ENCODE measurements at places on chromosomes 6 and 20. TPM values are rescaled to one million over a fixed set of nuclear protein-coding genes. Genes with fewer than 3 reads are reported as not detected.

DNA sequence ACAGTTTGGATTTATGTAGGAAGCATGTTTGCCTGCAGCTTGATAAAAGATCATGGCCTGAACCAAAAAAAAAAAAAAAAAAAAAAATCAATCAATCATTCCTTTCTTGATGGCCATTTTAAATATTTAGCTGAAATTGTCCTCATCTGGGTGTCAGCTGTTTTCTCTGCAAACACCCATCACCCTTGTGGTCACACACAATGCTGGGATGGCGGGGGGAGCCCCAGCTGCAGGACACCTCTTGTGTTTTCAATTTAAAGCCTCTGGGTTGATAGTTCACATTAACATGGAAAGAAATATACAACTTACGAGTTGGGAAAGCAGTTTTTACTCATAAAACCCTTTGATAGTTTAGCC, 160.4 kb downstream of the ZFP64 start:
- no peak for DNase-seq

DNA sequence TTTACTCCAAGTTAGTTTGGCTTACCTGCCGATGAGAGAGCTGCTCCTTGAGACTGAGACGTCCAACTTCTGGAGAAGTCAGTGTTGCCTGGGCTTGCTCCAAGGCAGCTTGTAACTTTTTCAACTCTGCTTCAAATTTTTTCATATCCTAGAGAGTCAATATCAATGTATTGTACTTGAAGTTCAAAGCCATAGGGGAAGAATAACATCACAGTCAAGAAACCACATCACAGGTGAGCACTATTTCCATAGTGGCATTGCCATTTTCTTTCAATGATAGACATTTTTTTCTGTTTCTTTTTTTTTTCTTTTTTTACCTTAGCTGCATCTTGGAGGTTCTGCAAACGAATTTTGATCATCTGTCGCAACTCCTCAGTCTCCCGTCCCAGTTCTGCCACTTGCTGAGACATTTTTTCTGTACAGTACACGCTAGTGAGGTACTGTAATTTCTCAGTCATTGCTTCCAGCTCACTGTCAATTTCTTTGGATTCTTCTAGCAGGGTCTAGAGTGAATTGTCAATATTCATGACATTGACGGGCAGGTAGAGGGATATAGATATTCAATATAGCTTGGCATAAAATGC, 326.7 kb downstream of the SYNE1 start:
- DNase-seq: no peak

Gene RTN4IP1
- total RNA-seq: 17.5 TPM

Gene BCAS1
- total RNA-seq: not detected

Gene WFDC12
- not detected for total RNA-seq

DNA sequence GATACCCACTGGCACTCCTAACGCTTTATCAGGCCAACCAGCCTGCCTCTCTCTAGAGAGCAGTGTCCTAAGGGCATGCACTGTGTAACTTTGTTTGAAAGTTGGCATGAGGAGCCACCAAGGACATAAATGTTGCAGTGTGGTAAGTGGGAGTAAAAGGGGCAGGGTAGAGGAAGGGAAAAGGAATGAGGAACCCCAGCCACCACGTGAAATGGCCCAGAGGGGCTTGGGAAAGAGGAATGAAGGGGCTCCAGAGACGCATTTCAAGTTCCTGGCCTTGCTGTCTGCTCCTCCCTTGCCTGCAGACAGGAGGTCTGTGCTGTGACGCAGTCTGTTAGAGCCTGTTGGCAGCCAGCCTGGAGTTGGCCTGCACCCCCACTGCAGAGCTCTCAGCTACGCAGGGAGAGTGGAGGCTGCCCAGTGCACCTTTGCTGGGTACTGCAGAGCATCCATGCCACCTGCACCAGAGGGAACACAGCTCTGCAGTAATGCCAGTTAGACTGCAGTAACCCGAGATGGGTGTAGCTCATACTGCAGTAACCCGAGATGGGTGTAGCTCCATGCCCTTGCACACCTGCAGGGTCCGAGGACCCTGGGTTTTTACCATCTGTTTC, 86.8 kb upstream of the SNAP25 start:
- DNase-seq: peak; percentile 66

DNA sequence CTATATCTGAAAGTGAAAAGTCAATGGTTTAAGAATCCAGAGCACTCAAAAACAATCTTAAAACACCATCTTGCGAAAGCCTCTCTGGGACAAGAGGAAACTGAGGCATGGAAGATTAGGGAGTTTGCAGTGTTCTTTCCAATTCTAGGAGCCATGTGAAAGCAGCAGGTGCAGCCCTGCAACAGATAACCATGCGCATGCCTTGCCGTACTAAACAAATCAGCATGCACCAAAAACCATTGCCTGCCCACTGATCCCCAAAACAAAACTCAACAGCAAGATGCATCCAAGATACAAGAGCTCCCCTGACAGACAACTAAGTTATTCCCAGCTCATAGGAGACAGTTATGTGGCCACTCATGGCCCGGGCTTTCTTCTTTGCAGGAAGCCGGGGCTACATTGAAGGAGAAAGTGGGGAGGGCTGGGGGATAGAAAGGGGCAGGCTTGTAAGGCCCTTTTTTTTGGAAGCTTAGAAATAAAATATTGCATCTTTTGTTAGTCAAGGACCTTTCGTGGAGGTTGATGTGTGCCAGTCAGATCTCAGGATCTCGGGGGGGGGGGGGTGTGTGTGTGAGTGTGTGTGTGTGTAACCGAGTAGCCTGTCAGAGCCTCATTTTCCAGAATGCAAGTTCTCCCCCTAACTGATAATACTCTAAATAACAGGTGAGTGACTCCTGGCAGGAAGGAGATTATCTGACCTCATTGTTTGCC, 178.4 kb downstream of the MBOAT1 start:
- no peak for DNase-seq

GRCh38 chr6:150276937-150277742, 91.7 kb upstream of the IYD start:
- no peak for DNase-seq

DNA sequence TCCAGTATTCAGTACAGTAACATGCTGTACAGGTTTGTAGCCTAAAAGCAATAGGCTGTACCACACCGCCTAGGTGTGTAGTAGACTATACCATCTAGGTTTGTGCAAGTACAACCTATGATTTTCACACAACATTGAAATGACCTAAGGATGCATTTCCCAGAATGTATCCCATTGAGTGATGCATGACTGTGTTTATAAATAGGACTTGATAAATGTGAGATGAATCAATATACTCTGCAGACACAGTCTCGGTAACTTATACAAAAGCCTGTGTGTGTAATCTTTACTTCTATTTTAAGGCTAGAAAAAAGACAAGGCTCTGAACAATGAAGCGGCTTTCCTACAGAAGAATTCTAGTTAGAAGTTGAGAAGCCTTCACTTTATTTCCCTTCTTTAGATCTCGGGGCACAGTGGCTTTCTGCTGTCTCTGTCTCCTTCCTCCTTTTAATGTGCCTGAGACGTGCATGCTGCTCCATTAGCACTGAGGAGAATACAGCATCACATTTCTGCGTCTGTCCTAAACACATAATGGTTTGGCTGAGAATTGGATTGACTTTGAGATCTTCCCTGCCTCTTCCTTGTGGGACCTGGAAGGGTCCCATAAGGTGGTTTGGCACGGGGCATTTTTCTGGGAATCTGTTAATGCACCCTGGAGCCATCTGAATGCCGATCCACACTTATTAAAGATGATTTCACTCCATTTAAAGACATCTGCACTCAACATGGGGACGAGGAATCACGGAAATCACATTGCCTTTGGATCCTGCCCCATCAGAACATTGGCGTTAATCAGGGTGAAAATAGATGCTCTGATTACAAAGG, 112.5 kb downstream of the SCML4 start:
- DNase-seq: no peak

Gene SLC22A23
- total RNA-seq: 38.3 TPM

DNA sequence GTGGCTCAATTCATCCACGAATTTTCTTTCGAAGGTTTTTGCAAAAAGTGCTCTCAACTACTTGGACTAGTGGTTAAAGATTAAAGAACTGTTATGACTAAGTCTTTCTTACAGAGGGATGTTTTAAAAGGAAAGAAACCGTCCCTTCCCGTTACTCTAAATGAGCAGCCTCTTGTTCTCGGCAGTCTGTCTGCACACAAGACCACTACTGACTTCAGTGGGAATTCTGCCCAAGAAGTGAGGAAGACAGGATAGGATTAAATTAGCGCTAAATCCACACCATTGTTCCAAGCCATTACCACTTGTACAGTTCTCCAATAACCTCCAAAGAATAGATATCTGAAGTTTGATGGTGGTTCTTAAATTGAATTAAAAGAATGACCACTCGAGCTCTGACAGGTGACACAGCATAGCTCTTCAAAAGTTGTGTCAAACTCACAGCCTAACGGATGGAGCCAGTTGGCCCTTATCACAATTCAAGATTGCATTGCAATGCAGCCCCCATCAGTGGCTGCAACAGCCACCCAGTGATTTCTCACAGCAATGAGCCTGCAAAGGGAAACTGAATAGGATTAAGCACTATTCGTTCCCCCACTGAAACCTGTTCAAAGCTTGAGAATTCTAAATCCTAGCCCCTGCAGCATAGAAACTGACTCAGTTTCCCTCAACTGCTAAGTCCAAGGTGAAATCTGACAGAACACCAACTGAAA, 1.8 kb downstream of the EPB41L2 start:
- no peak for DNase-seq

Gene IPCEF1
- total RNA-seq: 0.27 TPM

GRCh38 chr6:423055-423798, 31.7 kb downstream of the IRF4 start:
- DNase-seq: no peak

DNA sequence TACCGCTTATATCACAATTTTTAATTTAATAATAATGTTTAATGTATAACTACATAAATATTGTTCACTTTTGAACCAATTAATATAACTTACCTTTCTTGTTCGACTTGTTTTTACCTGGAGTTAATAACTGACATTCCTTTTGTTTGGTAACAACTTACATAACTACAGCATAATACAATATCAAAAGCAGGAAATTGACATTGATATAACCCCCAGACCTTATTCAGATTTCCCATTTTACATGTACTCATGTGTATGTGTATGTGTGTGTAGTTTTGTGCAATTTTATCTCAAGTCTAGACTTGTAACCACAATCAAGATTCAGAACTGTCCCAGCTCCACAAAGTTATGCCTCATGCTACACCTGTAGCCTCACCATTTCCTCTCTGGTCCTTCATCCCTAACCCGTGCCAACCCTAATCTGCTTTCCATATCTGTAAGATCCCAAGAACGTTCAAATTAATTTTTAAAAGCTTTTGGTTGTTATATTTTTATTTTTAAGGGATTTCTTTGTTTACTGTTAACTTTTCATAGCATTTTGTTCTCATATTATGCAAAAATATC, 190.6 kb downstream of the MANEA start:
- no peak for DNase-seq

Gene SDHAF4
- total RNA-seq: 12.2 TPM

DNA sequence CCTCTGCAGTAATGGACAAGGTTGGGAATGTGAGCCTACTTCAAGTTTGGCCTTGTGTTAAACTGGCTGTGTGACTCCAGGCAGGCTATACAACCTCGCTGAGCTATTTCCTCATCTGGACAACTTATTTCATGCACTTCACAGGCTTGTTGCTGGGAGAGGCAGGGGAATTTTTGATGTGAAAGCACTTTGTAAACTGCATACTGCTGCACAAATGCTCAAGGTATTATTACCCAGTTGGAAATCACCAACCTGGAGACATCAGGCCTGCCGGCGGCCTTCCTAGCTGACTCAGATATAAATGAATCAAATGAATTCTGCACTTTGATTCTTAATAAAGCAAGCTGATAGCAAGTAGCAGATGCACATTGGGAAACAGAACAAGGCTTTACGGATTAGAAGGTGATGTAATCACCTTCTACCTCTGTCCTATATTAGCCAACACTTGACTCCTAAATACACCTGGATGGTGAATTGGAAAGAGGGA, 10.1 kb downstream of the JARID2 start:
- no peak for DNase-seq

DNA sequence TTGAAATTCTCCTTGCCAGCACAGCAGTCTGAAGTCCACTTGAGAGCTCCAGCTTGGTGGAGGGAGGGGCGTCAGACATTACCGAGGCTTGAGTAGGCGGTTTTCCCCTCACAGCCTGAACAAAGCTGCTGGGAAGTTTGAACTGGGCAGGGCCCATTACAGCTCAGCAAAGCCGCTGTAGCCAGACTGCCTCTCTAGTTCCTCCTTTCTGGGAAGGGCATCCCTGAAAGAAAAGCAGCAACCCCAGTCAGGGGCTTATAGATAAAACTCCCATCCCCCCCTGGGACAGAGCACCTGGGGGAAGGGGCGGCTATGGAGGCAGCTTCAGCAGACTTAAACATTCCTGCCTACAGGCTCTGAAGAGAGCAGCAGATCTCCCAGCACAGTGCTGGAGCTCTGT, 325.3 kb downstream of the GJA1 start:
- DNase-seq: peak; percentile 33

DNA sequence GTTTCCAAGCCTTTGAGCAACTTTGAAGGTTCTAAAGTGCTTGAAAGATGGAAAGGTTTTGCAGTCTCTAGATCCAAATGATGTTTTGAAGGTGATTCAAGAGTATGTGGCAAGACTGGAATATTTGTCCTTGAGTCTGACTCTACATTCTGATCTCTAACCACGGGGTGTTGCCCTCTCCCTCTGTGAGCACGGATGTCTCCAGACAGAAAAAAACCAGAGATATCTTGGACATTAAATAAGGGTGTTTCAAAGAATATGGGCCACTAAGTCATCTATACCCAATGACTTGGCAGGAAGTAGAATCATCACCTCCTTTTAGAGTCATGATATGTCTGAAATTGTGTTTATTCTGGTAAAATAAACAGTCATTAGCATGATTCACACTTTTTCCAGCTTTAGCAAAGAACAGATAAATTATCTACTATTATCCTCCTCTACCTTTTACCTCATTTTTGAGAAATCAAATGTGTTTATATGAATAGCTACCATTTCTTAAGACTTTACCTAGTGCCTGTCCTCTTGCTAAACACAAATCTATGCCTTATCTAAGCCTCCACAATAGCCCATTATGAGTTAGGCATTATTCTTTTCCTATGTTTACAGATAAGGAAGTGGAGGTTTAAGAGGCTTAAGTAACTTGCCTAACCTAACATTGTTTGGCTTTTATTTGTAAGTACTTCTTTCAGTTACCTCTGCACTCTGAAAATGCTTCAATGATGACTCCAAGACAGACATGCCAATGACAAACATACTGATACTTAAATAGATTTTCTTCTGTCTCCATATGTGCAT, 384.4 kb downstream of the BMP2 start:
- no peak for DNase-seq

- DNase-seq: no peak
These were observed 289.9 kb upstream of the TSHZ2 start for GRCh38 chr20:52682237-52682636.

DNA sequence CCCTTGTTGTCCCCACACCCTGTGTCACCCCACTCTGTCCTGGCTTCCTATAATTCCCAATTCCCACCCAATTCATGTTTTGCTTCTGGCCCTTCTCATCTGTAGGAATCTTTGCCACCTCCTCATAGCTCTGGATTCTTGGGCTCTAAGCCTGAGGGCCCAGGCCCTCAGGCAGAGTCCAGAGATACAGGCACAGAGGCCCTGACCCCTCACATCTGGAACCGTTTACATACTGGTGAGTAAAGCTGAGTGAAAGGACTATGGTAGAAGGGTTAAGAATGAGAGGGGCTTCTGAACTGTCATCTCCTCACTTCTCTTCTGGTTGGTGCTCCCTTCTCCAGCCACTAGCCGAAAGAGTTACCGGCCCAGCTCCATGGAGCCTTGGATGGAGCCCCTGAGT, 13.6 kb downstream of the PRRC2A start:
- DNase-seq: no peak

GRCh38 chr6:54910921-54911320, 64.3 kb downstream of the FAM83B start:
- no peak for DNase-seq

Gene FHL5
- total RNA-seq: not detected

GRCh38 chr20:57106030-57106682, 160.3 kb downstream of the BMP7 start:
- peak; percentile 38 for DNase-seq

Gene DCBLD1
- total RNA-seq: 25.7 TPM
